Neural progenitor cell (in vitro differentiated cells): ENCODE measurements at places on chromosomes 2 and 18. TPM values are rescaled to one million over a fixed set of nuclear protein-coding genes. Genes with fewer than 3 reads are reported as not detected.
A peak's percentile ranks its signal among the peaks of the same experiment; 100 is the strongest.

GRCh38 chr2:170156592-170156991 is 21.4 kb upstream of the MYO3B start:
- H3K4me1 ChIP-seq, result peaks cover 12% of the 10 kb centered on the region
- H3K4me3 ChIP-seq, result no peak overlapping the region

- H3K27me3 ChIP-seq, result no peaks in the 10 kb centered on the region
Measured at GRCh38 chr2:203697190-203697589, 9.2 kb upstream of the CD28 start.

DNA sequence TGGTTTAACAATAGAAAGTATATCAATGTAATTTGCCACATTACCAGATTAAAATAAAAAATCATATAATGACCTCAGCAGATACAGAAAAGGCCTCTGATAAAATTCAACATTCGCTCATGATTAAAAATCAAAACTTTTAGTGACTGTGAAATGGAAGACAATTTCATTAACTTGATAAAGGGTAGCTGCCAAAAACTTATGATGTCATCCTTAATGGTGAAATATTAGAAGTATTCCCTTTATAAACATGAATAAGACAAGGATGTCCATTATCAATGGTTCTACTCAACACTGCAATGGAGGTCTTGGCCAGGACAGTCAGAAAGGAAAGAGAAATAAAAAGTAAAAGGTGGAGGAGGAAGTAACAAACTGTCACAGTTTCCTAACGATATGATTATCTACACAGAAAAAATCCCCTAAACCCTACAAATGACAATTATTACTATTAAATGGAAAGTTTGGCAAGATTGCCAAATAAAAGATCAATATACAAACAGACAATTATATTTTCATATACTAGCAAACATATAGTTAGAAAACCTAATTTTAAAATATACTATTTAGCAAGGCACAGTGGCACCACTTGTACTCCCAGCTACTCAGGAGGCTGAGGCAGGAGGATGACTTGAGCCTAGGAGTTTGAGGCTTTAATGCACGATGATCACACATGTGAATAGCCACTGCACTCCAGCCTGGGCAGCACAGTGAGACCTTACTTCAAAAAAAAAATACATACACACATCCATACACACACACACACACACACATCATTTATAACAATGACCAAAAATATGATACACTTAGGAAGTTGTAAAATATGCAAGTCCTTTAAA is 12.8 kb downstream of the METTL8 start:
- no peaks in the 10 kb centered on the region for H3K36me3 ChIP-seq
- no peak overlapping the region for H3K27ac ChIP-seq
- no peaks in the 10 kb centered on the region for H3K4me1 ChIP-seq
- no peaks in the 10 kb centered on the region for H3K27me3 ChIP-seq
- H3K4me3 ChIP-seq, result no peak overlapping the region

DNA sequence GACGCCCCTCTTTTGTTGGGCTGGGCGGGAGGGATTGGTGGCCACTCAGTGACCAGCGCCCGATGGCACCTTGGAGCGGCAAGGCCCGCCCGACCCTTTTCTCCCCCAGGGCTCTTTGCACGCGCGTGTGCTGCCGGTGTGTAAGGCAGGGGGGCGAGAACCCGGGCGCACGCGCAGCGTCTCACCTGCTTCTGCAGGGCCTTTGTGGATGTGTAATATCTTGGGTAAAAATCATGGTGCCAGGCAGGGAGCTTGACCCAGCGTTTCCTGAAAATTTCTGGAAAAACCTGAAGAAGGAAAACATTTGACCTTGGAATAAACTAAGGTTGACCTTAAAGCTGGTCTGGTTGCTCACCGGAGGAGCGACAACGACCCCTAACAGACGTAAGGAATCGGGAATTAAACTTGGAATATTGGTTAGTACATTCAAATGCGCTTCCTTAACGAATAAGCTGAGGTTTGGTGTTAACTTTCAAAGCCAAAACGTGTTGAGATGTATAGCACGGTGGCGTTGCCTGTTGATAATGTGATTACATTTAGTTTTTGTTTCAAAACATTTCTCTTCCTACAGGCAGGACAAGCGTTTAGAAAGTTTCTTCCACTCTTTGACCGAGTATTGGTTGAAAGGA is 438 bp downstream of the HSPE1 start:
- peaks cover 43% of the 10 kb centered on the region for H3K4me1 ChIP-seq
- no peaks in the 10 kb centered on the region for H3K27me3 ChIP-seq
- peak; percentile 8 for DNase-seq
- peaks cover 48% of the 10 kb centered on the region for H3K36me3 ChIP-seq
- peak overlapping the region; percentile 99 for H3K27ac ChIP-seq

DNA sequence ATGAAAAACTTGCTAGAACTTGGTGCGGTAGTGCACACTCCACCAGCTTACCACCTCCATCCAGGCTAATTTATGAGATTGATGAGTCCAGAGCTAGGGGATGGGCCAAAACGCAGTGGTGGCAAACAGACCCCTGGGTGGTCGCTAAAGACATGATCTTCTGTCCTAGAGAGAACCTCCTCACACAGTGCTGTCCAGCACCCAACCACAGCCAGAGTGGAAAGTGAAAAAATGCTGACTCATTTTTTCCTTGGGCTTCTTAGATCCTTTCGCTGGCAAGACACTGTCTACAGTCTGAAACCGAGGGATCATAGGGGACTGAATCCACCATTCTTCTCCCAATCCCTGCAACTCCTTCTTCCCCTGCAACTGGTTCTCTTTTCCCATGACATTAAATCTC is 4.1 kb downstream of the ANTXR1 start:
- H3K4me3 ChIP-seq, result no peak overlapping the region
- H3K4me1 ChIP-seq, result peaks cover 15% of the 10 kb centered on the region
- H3K27ac ChIP-seq, result no peak overlapping the region
- peaks cover 28% of the 10 kb centered on the region for H3K27me3 ChIP-seq
- DNase-seq, result no peak

The SF3B6 gene
- 186 and 329 TPM in 2 replicates for total RNA-seq

The POTEC gene
- 0.06 TPM in 1 of 2 replicates, not detected in the other for total RNA-seq

The C18orf54 gene
- total RNA-seq, result 21.5 and 40.1 TPM in 2 replicates

The TOGARAM2 gene
- total RNA-seq, result 0.04 and 0.62 TPM in 2 replicates
